ENCODE measurements at places on chromosomes 1 and 21. TPM values are rescaled to one million over a fixed set of nuclear protein-coding genes. Genes with fewer than 3 reads are reported as not detected.

GRCh38 chr1:55006931-55007330, 8.2 kb downstream of the BSND start:
- no peak for DNase-seq

- no peak for DNase-seq
Observed at GRCh38 chr1:67515324-67516080, 85.3 kb upstream of the SERBP1 start.

DNA sequence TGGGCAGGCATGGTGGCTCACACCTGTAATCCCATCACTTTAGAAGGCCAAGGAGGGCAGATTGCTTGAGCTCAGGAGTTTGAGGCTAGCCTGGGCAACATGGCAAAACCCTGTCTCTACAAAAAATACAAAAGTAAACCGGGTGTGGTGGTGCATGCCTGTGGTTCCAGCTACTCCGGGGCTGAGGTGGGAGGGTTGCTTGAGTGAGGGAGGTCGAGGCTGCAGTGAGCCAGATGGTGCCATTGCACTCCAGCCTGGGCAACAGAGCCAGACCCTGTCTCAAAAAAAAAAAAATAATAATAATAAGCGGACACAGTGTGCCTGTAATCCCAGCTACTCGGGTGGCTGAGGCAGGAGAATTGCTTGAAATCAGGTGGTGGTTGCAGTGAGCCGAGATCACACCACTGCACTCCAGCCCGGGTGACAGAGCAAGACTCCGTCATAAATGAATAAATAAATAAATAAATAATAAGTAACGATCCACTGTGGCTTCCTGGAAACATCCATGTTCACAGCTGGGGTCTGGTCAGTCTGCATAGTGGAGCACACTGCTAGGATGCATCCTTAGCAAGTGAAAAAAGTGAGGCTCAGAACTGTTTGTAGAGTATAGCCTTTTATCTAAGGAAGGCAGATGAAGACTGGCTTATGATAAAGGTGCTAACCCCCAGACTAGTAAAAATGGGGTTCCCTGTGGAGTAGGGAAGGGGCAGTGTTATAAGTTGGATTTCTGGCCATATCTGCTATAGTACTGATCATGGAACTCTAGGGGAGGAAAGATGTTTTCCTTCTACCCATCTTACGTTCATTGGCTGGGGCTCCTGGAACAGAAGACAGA, 15.7 kb downstream of the PKNOX1 start:
- no peak for DNase-seq

GRCh38 chr1:101262060-101262459, 25.2 kb downstream of the S1PR1 start:
- no peak for DNase-seq

DNA sequence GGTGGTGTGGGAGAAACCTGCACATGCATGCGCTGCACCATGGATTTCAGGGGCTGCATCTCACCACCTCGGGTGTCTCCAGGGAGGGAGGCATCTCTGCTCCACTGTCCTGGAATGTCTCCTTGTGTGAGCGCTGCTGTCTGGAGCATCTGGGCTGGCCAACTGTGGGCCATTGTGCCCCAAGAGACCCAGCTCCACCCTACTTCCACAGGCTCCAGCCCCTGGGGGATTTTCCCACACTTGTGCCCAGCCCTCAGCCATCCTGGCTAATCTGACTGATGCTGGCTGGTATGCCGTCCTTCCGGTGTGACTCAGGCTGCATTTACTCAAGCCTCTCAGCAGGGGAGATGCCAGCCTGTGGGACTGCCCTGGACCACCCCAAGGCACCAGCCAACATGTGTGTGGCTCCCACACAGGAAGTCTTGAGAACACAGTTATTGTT, 62.0 kb downstream of the TRIM11 start:
- no peak for DNase-seq

Gene C8B
- not detected for polyA plus RNA-seq

- DNase-seq, result no peak
Observed at GRCh38 chr1:229951856-229952534, 115.0 kb upstream of the GALNT2 start.

- DNase-seq, result no peak
Observed at GRCh38 chr21:44732263-44732662, 20.9 kb upstream of the TSPEAR start.
